ENCODE measurements at places on chromosomes 7 and 10. TPM values are rescaled to one million over a fixed set of nuclear protein-coding genes. Genes with fewer than 3 reads are reported as not detected.

The KCNMA1 gene
- 13.8 TPM for total RNA-seq

The POM121 gene
- 39.4 TPM for total RNA-seq

The WNT8B gene
- total RNA-seq = not detected

The NRAP gene
- not detected for total RNA-seq

The PRTFDC1 gene
- 1.8 TPM for total RNA-seq
